ENCODE measurements at places on chromosomes 5 and 9.

DNA sequence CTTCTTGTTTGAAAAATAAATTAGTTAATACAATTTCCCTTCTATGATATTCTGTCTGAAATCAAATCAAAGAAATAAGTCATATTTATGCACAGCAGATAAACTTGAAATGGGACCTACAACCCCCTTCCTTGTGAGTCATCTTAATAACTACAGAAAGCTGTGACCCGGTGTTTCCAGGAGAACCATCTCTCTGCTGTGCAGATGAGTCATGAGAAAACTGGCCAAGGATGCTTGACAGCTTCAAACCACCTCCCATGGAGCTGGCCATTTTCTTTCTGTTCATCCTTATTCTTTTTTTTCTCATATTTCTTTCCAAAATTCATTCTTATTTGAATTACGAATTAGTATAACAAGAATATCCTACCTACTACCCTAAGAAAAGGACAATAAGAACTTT lies 43.4 kb upstream of the NR4A3 start:
- peak; percentile 57 for DNase-seq

DNA sequence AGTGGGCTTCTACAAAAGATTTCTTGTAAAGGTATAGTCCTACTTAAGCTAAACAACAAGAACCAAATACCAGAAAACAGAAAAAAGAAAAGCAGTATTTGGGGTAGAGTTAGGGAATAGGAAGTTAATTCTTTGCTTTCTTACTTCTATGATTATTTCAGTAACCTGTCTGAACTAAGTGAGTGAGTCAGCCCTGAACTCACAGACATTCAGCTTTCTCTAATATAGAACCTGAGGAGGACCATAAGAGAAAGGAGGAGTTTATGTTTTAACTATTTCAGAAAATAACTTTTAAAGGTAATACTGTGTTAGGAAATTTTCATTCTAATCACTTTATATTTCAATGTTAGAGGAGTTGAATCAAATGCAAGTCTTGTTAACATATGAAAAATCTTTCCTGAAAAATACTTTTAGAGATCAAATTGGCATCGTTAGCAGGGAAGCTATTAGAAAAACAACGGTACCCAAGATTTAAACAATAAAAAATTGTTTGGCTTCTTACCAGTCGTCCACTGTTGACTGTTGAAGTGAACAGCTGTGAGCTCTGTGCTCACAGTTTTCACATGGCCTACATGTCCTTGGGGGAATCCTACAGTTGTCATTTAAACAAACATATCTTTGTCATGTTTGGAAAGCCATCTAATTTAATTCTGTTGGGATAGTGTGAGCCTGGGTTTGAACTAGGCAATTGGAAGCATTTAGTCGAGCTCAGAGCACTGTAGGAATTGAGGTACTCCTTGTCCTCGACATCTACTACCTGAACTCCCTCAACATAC lies 19.9 kb upstream of the ZFAND5 start:
- DNase-seq = no peak

DNA sequence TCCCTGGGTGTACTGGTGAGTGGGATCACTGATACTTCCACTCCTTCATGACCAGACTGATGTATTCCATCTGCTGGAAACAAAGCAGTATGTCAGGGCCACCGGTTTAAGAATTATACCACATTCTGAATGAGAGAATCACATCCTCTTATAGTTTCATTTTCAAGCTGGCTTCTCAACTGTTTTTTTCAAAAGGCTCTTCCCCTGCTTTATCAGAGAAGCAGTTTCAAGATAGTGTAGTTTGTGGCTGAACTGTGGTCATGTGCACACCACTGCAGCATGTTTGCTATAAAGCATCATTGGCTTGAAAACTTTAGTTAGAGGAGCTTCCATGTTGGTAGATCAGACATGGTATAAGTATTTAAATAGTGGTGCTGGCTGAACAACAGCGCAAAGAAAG lies 450.5 kb upstream of the CDH10 start:
- DNase-seq = no peak

DNA sequence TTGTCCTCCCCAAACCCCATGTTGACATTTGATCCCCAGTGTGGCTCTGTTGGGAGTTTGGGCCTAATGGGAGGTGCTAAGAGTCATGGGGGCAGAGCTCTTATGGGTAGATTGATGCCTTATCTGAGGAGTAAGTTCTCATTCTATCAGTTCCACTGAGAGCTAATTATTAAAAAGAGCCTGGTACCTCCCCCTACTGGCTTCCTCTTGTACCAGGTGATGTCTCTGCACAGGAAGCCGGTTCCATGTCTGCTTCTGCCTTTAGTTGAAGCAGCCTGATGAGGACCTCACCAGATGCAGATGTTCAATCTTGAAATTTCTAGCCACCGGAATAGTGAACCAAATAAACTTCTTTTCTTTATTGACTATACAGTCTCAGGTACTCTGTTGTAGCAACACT lies 10.8 kb downstream of the GABRB2 start:
- DNase-seq = no peak

- DNase-seq = peak; percentile 34
These were observed 120.9 kb downstream of the WNK2 start for GRCh38 chr9:93304574-93305496.
